ENCODE measurements at places on chromosomes 5 and 9.

DNA sequence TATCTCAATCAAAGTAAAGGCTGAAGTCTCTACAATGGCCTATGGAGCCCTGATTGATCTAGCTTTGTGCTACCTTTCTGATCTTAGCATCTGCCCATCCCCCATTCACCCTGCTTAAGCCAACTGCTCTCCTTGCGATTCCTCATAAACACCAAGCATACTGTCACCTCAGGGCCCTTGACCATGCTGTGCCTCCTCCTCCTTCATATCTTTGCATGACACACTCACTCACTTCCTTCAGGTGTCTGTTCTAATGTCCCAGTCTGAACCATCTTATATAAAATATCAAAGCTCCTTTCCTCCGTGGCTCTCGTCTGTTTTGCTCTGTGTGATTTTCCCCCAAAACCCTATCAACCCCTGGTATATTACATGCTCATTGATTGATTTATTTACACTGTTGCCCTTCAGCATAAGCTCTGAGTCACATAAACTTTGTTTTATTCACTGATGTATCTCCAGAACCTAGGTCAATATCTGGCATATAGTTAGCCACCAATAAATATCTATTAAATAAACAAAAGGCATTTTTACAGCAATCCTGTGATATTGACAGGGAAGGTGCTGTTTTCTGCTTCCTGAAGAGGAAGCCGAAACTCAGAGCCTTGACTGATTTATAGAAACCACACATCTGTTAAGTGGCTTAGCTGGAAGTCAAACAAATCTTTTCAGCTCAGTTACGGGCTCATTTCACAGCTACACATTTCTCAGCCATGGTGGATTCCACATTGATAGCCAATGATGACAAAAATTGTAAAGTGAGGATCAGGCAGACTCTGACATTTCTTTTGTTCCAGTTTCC lies 103.6 kb downstream of the BOD1 start:
- DNase-seq: no peak

DNA sequence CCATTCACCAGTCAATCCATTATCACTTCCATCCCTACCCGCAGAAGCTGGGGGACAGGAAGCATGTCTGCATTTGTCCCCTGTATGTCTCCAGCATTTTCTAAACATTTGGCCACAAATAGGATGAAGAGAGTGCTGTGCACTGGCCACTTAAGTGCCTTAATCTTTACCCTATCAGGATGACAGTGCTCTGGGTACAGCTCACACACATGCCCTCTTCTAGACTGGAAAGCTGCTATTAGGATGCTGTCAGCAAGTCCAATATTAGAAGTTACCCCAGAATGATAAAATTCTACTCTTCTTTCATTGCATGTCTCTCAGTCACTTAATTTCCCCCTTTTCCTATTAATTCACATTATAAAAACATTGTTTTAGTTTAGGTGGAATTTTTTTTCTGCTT lies 168.4 kb downstream of the RASEF start:
- DNase-seq: no peak

DNA sequence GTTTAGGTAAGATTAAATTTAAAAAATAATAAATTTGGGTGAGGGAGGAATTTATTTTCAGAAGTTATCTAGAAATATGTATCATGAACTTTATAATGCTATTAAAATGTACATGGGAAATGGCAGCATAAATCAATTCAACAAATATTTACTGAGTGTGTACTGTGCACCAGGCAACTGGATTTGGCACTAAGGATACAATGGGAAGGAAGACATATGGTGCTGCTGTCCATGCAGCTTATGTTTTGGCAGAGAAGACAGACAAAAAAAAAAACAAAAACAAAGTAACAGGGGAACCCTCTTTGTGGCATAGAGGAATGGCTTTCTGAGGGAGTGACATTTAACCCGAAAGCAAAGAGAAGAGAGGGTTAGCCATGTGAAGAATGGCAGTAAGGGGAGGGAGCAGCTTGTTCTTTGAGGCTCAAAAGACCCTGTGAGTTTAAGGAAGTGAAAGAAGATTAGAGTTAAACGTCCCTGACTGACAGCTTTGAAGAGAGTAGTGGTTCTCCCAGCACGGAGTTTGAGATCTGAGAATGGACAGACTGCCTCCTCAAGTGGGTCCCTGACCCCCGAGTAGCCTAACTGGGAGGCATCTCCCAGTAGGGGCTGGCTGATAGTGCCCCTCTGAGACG lies 23.9 kb downstream of the CNTRL start:
- DNase-seq: no peak

DNA sequence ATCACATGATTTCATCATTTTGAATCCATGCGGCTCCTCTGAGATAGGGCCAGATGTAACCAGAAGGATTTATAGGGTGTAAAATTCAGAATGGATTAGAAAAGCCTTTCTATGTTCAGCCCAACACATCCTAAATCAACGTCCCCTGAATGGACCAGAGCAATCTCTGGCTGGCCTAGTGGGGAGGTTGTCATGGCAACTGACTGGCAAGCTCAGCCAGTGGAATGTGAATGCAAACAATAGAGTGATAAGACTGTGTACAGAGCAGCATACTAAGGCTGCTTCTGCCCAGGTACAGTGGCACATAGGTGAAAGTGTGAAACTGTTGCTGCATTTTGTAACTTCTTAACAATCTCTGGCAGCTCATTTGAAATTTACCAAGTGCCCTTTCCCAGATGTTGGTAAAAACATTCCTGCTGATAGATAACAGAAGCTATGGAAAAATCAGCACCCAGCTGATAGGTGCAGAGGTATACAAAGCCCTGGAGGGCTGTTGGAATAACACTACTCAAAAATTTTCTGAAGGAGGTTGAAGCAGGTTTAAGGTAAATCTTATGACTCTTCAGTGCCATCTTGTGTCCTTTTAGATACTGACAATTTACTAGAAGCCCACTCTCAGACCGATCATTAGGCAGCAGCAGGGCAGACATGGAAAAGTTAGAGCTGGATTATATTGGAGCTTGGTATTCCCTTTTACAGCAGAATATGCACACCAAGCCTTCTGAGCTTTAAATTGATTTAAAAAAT lies 267.2 kb downstream of the RAB3C start:
- DNase-seq: peak; percentile 4

DNA sequence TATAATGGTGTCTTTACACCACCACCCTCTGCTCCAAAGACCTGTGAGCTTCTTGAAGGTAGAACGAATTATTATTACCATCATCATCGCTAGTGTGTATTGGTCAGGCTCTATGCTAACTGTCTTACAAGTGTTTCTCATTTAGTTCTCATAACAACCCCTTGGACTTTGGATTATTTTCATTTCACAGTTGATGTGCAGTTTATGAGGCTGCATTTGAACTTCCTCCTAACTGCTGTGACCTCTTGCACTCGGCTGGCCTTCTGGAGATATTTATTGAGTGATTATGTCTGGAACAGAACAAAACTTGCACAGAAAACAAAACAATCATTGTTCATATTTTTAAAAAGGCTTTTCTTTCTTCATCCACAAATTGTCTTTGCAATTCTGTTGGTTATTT lies 306.3 kb upstream of the SGCD start:
- no peak for DNase-seq

DNA sequence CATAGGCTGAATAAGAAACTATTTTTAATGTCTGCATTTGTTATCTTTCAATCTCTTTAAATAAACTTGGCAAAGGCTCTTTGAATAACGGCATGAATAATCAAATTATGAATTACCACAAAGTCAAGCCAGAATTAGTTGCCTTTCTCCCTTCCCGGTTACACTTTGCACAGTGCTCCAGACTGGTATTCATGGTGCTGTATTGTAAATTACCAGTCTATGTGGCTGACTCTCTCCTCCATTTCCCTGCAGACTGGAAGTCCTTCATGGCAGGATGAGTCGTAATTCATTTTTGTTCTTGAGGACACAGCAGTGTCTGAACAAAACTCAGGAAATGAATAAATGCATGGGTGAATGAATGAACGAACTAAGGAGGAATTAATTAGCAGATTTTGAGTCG lies 142.9 kb downstream of the GNA14 start:
- no peak for DNase-seq

DNA sequence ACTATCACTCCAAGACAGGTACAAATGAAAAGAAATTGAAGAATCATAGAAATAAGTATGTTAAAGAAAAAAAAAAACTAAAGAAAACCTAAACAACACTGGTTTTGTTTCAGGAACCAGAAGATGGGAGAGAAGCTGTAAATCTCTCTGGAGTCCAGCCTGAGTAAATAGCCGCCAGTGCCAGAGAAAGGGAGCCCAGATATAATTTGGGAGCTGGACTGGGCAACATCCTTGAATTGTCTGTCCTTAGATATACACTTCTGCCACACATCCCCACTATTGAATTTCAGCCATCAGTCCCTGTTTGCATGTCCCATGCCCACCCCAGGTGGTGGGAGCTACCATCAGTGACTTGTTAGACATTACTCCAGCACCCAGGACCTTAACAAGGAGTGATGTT lies 979.6 kb downstream of the DTWD2 start:
- DNase-seq: no peak

DNA sequence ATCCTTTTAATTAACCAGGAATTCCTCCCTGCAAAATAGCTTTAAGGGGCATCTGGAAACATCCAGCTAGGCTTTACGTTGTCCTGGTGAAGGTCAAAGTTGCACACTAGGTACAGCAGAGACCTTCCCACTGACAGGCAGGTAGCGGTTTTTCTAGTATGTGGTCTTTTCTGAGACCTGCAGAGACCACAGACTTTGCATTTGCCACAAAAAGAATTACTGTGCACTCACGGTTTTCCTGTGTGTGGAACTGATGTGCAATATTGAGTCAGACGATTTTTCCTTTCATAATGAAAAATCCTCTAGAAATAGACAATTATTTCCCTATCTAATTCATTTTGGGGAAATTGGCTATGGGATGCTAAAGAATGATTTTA lies 417.0 kb upstream of the ADAMTSL1 start:
- DNase-seq: no peak

- no peak for DNase-seq
These were observed 5.8 kb downstream of the NDUFS6 start for GRCh38 chr5:1806974-1807373.

- no peak for DNase-seq
These were observed 97.3 kb upstream of the DMRT1 start for GRCh38 chr9:744046-744712.

DNA sequence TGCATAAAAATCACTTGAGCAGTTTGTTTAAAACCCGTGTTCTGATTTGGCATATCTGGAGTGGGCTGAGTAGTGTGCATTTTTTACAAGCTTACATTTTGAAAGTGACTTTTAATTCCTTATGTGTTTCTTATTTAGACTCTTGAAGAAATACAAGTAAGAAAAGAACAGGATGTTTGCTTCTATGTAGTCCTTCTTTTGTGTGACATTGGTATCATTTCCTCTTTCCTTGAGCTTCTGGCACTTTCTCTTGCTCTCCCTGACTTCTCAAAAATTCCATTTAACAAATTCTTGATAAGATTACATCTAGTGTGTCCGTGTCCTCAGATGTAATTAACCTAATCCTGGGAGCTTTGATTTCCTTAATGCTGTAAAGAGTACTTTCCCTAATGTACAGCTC lies 12.5 kb downstream of the GARNL3 start:
- DNase-seq: no peak

DNA sequence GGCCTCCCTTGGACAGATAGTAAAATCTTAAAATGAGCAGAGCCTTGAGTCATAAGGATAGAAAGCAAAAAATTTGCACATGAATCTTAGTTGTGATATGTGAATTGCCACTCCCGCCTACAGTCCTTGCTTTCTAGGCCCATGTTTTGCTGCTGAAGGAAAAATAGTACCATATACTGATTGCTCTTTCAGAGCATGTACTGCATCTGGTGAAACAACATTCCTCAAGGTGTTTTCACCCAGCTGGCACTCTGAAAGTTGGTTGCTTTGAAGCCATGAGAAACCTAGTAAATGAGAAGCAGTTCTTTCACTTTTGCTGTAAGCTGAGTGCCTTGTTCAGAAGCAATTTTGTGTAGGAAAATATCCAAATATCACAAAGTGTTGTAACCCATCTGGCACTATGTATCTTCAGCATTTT lies 10.3 kb downstream of the CDC37L1 start:
- no peak for DNase-seq

GRCh38 chr9:70485273-70485858 lies 70.9 kb upstream of the KLF9 start:
- DNase-seq: no peak

GRCh38 chr5:148956477-148957385 lies 106.1 kb downstream of the SH3TC2 start:
- no peak for DNase-seq

- no peak for DNase-seq
These were observed 12.8 kb downstream of the SEMA5A start for GRCh38 chr5:9533096-9533495.

- no peak for DNase-seq
These were observed 194.7 kb downstream of the DNAH5 start for GRCh38 chr5:13749766-13750165.

GRCh38 chr5:112931473-112931872 lies 9.4 kb upstream of the REEP5 start:
- no peak for DNase-seq

- DNase-seq: no peak
These were observed 118.5 kb upstream of the FSTL4 start for GRCh38 chr5:133730866-133731265.

DNA sequence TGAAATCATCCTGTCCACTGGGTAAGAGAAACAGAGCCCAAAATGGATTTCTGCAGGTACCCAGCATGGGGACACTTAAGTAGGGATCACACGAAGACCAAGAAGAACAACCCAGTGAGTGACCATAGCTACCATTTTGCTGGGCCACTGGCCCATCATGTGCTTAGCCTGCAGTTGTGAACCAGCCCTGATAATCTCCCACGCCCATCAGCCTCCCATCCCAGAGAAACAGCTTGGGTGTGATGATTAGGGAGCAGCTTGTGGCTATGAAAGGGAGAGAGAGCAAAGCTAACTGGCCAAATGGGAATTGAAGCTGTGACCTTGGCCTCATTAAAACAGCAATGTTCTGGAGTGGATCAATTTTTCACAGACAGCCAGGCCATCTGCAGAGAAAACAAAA lies 138.5 kb downstream of the SLC24A2 start:
- no peak for DNase-seq

DNA sequence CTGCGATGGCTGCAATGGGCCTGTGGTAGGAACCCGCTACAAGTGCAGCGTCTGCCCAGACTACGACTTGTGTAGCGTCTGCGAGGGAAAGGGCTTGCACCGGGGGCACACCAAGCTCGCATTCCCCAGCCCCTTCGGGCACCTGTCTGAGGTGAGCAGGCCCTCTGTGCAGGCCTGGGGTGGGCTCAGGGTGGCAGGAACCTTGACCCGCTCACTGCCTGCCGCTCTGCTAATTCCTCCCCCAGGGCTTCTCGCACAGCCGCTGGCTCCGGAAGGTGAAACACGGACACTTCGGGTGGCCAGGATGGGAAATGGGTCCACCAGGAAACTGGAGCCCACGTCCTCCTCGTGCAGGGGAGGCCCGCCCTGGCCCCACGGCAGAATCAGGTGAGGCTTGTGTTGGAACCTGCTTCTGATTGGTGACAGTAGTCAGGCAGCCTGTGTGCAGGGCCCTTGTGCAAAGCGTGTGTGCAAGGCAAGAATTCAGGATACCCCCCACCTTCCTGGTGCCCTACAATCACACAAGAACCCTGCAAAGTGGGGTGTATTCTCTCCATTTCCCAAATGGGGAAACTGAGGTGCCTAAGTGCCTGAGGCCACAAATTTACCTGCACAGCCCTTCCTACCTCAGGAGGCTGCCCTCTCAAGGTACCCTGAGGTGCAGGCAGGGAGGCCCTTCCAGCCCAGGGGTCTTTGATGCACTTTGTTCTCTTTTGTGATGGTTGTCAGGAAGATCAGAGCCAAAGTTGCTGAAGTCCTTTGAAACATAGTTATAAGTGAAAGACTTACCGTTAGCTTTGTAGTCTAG lies 3.4 kb downstream of the SQSTM1 start:
- no peak for DNase-seq
